ENCODE measurements at places on chromosomes 1 and 21.
A peak's percentile ranks its signal among the peaks of the same experiment; 100 is the strongest.

DNA sequence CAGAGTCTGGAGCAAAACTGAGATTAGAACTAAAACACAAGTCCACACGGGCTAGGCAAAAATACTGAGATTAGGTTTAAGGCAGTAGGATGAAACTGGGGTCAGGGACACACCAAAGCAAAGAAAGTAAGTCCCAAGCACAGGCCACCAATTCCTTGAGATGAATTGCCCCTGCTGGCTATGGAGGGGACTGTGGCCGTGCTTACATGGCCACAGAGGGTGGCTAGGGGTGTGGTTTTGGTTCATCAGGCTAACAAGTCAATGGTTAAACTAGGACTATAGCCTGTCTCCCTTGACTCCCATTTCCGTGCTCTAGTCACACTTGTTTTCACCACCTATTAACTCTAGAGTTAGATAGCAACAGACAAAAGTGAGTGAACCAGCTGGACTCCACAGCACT is 394.8 kb downstream of the PBX1 start:
- H3K27me3 ChIP-seq, result no peaks in the 10 kb centered on the region
- DNase-seq, result no peak
- no peak overlapping the region for H3K4me3 ChIP-seq
- no peaks in the 10 kb centered on the region for H3K36me3 ChIP-seq
- H3K27ac ChIP-seq, result no peak overlapping the region
- H3K4me1 ChIP-seq, result no peaks in the 10 kb centered on the region

DNA sequence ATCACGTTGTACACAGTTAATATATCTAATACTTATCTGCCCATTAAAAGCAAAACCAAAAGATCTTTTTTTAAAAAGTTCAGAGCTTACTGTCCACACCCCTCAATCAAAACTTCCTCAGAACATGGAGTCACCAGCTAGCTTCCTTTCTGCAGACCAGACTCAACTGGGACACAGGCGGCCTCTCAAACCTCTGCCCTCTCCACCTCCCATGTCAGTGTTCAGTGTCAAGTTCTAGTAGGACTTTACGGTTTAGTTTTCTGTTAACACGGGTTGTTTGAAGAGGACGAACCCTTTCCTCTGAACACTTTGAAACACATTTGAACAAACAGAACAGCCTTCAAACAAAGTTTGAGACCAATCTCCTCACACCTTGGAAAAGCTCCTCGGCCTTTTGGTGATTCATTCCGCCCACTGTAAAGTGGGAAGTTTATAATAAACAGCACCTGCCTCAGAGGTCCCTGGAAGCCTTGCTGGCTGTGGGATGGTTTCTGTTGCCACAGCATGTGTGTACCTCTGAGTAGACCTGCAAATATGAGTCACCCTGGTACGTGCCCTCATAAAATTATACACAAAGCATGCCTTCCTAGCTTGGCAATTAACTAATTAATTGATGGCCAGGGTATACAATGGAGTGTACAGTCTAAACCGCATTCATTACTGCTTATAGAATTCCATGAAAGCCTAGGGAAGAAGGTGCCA is 48.4 kb upstream of the SIPA1L2 start:
- peaks cover 11% of the 10 kb centered on the region for H3K27me3 ChIP-seq
- no peak overlapping the region for H3K27ac ChIP-seq
- no peaks in the 10 kb centered on the region for H3K36me3 ChIP-seq
- no peak overlapping the region for H3K4me3 ChIP-seq
- no peak for DNase-seq

DNA sequence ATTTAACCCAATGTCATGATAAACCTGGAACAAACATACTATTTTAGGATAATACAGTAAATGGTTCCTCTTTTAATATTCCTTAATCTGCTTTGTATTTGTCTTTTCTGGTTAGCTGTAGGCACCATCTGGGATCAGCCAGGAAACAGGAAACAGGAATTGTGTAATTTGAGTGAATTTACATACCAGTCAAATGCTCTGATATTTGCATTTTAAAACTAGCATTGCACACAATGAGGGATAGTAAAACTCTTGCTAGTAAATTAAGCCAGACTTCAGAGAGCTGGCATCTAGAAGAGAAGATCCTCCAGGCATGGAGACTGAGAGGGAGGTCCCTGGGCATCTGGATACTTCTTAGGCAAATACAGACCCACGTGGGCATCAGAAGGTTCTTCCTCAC is 103.5 kb downstream of the HMCN1 start:
- no peaks in the 10 kb centered on the region for H3K4me1 ChIP-seq
- peaks cover 3% of the 10 kb centered on the region for H3K27me3 ChIP-seq
- DNase-seq, result no peak
- H3K27ac ChIP-seq, result no peak overlapping the region
- H3K4me3 ChIP-seq, result no peak overlapping the region
- H3K36me3 ChIP-seq, result no peaks in the 10 kb centered on the region

DNA sequence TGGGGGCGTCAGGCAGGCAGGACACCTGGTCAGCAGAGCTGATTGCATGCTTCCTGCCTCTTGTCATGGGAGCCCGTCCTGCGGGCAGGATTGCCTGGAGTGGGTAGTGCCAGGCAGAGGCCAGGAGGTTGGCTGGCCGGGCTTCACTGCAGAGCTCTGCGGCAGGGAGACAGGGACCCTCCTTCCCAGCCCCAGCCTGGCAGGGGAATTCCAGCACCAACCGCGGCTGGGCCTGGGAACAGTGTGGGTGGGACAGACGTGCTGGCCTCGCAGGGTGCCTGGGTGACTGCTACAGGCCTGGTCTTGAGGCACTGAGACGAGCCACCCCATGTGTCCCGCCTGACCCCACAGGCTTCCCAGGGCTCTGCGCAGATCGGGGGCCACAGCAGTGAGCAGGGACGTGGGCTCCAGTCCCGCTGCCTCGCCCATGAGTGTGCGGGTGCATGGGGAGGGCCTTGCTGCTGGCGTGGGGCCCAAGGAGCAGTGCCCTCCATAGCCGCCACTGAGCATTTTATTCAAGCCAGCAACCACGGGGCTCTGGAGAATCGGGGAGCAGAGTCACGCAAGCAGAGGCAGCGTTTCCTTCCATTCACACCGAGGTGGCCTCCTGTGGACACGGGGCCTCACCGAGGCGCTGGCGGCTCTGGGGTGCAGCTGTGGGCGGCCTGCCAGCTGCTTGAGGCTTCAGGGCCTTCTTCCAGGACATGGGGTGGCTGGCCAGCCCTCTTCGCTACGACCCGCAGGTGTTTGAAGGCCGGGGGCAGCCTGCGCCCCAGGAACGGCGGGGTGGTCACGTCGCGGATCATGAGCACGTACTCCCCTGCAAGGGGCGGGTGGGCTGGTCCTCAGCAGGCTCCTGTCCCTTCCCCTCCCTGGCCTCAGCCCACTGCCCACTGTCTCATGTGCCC is 70.3 kb downstream of the MORN1 start:
- H3K27ac ChIP-seq, result no peak overlapping the region
- peaks cover 6% of the 10 kb centered on the region for H3K4me1 ChIP-seq
- DNase-seq, result no peak

DNA sequence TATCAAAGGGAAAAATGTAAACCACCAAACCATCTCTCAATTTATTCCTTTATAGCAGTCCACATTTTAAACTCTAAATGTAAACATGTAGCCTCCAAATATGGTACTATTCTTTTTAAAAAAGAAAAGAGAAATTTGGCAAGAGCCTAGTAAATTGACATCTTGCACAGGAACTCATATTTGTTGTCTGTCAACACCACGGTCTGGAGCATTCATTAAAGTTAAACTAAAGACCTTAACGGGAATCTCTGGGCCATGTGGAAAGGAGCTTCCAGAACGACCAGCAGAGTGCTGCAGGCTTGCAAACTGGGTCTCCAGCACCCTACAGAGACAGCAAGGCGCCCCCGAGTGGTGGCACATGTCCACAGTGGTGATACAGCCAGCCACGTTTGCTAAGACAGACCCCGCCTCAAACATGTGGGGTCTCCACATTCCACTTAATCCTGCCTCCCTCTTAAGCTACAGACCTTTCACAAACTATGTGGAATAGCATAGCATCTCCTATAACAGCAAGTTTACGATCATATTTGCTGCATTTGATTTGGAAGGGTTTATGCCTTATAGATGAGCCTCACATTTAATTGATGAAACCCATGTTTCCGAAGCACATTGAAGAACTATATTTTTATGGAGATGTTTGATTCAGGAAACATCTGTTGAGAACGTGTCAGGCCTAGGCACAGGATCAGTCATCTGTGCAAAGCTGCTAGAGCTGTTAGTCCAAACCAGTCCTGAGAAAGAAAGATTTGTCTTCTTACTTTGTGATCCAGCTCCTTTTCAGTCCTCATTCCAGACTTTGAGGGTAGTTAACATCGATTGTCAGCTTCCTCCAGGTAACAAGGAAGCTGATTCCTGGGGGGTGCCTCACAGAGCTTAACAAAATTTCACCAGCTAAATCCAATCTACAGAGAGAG is 96.4 kb upstream of the BACE2 start:
- peaks cover 7% of the 10 kb centered on the region for H3K4me1 ChIP-seq
- no peak overlapping the region for H3K4me3 ChIP-seq
- no peak for DNase-seq
- no peak overlapping the region for H3K27ac ChIP-seq
- peaks cover 9% of the 10 kb centered on the region for H3K27me3 ChIP-seq
- no peaks in the 10 kb centered on the region for H3K36me3 ChIP-seq

DNA sequence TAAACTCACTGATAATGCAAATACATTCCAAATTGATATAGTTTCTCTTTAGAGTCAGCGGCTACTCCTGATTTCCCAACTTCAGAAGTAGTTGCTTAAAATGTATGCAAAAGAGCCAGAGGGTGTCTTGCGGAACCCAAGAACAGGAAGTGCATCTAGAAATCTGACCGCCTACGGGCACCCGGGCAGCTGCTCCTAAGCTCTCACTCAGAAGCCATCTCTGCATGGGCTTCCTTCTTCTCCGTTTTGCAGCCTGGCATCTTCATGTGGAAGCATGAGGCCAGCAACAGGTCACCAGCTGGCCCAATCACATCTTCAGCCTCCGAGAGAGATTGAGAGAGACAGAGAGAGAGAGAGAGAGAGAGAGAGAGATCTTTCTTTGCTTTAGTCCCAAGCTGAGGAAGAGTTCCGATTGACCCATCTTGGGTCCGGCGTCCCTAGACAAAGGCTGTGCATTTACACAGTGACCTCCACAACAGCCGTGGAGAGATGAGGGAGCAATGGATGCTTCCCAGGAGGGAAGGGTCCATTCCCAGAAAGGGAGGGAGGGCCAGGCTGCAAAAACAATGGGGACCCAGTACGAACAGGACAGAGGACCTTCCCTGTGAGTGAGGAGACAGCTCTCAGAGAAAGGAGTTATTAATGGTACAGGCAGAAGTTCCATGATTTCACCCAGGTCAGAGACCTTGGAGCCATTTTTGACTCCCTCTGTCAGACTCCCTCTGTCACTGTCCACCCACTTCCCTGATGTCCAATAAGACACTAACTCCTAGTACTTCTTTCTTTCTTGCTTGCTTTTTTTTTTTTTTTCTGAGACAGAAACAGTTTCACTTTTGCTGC is 28.2 kb upstream of the SLC30A1 start:
- H3K4me1 ChIP-seq, result peaks cover 30% of the 10 kb centered on the region
- peak; percentile 25 for DNase-seq
- peaks cover 4% of the 10 kb centered on the region for H3K36me3 ChIP-seq
- H3K4me3 ChIP-seq, result peak overlapping the region; percentile 93
- peak overlapping the region; percentile 95 for H3K27ac ChIP-seq
- no peaks in the 10 kb centered on the region for H3K27me3 ChIP-seq
